ENCODE measurements at places on chromosomes 6 and 20.

DNA sequence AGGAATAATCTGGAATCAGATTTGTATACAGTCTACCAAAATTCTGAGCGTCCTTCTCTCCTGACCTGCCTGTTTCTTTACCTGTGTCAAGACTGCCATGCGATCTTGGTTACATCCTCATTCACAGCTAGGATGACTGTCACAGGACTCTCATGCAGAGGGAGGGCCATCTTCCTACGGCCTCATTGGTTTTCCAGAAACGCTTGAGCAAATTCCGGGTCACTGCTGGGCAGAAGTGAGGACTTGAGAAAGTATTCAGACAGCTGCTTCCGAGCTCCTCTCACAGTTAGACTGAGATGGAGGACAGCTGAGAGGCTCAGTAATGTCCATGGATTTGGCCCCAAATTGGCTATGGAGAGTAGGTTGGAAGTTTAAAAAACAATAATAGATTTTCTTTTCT lies 94.2 kb downstream of the TFAP2C start:
- no peak for DNase-seq

- no peak for DNase-seq
These were observed 47.1 kb downstream of the TRIM27 start for GRCh38 chr6:28876710-28877109.

DNA sequence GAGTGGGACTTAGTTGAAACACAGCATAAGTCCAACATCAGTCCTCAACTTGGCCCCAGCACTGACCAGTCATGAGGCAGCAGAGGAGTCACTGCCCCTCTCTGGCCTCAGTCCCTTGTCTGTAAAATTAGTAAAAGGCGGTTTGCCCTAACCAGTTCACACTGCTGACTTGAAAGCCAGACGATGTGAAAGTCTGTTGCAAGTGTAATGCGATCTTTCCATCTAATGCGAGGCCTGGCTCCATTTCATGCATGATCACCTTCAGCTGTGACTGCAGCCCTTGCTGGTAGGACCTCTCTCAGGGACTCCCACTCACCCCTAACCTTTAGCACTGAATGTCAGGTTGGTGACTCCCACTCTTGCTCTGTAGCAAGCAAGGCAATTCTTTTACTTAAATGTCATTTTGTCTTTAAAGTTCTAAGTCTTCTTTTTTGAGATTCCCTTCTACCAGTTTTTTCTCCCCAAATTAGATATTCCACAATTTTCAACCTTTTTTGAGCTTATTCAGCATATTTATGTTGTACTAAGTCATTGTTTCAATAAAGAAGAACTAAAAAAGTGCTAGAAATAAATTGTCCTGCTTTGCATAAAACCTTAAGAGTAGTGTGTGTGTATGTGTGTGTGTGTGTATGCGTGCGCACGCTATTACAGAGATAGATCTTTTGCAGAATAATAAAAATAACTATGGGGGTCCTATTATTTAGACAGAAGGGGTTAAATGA lies 245.5 kb downstream of the PACRG start:
- peak; percentile 56 for DNase-seq

GRCh38 chr6:5457983-5458683 lies 196.8 kb downstream of the FARS2 start:
- no peak for DNase-seq

DNA sequence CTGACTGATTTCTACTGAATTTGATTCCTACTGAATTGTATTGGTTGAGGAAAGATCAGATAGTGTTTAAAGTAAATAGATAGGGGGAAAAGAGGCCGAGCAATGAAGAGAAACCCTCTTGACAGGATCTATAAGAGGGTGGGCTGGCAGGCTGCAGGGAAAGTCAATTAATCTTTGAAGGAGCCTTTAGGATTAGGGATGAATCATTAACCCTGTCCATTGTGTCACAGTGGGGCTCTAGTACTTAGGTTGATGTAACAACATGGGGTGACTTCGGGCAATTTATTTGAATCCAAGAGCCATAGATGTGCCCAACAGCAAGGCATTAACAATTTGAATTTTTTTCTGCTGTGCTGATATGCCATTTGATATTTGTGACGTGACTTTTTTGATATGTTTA lies 7.5 kb downstream of the RFX6 start:
- DNase-seq, result peak; percentile 15
